ENCODE measurements at places on chromosomes 7 and 10.

DNA sequence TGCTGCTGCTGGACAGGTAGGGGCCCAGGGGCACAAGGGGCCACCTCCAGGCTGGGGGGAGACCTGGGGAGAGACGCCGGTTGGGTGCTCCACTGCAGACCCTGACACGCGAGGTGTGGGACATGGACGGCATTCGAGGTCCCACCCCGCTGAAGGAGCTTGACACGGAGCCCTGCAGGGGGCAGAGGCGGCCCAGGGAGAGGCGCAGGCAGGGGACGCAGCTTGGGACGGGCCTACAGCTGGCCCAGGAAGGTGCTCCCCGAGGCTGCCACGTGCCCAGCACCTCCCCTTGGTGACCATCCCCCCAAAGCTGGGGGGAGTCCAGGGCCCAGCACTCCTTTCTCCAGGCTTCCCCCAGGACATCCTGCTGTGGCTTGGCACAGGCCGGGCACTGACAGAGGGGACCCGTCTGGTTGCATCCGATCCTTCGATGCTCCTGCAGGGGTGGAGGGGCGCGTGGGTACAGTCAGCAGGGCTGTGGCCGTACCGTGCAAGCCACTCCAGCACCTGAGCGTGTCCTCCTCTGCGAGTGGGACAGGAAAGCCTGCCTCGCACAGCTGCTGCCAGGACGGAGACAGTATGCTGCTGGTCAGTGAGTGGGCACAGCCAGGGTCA is 174.4 kb downstream of the ELFN1 start:
- no peak for DNase-seq

- no peak for DNase-seq
These were observed 226.5 kb upstream of the PRSS1 start for GRCh38 chr7:142522735-142523134.

DNA sequence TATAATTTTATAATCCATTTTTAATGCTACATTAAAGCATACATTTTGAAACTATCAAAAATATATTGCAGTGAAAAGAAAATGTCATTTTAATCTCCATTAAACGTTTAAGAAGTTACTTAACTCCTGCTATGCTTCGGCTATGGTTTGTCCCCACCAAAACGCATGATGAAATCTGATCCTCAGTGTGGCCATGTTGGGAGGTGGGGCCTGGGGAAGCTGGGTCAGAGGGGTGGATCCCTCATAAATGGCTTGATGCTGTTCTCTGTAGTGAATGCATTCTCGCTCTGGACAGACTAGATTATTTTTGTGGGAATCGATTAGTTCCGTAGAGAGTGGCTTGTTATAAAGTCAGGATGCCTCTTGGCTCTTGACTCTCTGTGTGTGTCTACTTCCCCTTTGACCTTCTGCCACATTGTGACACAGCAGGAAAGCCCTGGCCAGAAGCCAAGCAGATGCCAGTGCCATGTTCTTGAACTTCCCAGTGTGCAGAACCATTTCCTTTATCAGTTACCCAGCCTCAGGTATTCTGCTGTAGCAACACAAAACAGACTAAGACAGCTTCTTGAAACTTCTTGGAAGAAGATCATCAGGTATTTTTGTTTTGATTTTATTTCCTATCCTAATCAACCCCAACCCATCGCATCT is 77.8 kb downstream of the TCERG1L start:
- DNase-seq = no peak

GRCh38 chr10:91512458-91512857 is 102.3 kb downstream of the HECTD2 start:
- no peak for DNase-seq

GRCh38 chr7:2644562-2645273 is 12.9 kb downstream of the TTYH3 start:
- no peak for DNase-seq

GRCh38 chr7:15168489-15168888 is 265.9 kb upstream of the DGKB start:
- no peak for DNase-seq

GRCh38 chr7:82599895-82600294 is 156.3 kb upstream of the CACNA2D1 start:
- DNase-seq = no peak

- DNase-seq = no peak
These were observed 350.8 kb upstream of the BMPER start for GRCh38 chr7:33554576-33554975.

DNA sequence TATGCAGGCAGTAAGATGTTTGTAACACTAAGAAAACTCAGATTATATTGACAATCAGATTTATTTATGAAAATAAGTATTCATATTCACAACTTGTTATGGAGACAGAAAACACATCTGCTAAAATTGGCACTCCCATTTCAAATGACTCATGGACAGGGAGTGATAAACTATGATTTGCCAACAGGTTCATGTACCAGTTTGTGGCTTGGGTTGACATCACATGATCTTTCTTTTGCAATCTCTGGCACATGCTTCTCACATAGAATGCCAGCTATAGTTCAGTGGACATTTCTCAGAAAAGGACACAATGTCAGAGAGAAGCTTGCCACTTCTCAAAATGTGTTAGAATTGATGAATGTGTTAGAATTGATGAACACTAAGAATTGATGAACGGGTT is 663.2 kb upstream of the ANKRD30A start:
- DNase-seq = no peak

- DNase-seq = no peak
These were observed 170.2 kb upstream of the KLF14 start for GRCh38 chr7:130904031-130904757.

DNA sequence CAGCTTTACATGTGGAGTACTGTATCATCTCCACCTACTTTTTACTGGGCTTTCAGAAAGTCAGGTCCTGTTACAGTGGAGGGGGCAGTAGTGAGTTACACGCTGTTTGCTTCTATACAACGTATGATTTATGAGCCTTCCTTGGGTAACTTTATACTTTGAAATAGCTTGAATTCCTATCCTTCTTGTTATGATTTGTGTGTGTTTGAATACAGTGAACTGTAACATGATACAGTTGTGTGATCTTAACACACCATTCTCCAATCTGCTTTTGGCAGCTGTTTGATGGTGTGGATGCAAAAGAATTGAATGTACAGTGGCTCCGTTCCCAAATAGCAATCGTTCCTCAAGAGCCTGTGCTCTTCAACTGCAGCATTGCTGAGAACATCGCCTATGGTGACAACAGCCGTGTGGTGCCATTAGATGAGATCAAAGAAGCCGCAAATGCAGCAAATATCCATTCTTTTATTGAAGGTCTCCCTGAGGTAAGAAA is 41.7 kb downstream of the SP8 start:
- no peak for DNase-seq

DNA sequence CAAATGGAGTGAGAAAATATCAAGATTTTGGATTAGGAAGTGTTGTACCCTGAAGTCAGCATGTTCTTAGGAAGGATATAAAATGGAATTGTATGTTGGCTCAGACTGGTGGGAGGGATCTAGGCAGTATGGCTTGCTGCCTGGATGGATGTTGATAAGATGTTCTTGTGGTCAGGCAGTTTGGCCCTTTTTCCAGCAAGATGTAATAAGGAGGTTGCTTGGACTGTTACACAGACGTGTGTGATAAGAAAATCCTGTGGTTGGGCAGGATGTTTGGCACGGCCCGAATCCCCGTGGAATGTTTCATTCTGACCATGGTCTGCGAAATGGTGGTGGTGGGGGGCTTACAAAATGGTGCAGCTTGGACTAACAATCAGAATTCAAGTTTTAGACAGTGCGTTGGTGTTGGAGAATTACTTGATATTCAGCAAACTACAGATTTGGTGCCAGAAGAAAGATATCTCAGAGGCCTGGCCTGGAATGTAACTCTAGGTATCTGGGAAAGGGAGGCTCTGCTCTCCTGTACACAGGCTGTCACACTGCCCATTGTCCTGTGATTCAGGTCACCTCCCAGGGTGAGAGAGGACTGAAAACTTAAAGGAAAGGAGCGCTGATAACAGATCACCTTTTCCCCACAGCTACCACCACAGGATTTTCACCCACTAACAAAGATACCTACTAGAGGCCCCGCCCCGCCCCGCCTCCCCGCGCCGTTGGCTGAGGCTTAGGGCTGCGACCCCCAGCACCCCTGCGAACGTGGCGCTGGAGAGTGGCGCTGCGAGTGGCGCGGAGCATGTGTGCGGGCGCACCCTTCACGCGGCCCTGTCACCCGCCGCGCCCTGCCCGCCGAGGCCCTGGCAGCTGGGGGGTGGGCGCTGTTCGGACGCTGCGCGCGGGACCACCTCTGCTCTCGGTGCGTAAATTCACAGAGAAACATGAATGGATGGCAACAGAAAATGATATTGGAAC is 19.3 kb upstream of the ZNF680 start:
- no peak for DNase-seq

- no peak for DNase-seq
These were observed 70.8 kb upstream of the EEPD1 start for GRCh38 chr7:36082216-36082615.

GRCh38 chr7:133364959-133365690 is 112.2 kb downstream of the EXOC4 start:
- no peak for DNase-seq

DNA sequence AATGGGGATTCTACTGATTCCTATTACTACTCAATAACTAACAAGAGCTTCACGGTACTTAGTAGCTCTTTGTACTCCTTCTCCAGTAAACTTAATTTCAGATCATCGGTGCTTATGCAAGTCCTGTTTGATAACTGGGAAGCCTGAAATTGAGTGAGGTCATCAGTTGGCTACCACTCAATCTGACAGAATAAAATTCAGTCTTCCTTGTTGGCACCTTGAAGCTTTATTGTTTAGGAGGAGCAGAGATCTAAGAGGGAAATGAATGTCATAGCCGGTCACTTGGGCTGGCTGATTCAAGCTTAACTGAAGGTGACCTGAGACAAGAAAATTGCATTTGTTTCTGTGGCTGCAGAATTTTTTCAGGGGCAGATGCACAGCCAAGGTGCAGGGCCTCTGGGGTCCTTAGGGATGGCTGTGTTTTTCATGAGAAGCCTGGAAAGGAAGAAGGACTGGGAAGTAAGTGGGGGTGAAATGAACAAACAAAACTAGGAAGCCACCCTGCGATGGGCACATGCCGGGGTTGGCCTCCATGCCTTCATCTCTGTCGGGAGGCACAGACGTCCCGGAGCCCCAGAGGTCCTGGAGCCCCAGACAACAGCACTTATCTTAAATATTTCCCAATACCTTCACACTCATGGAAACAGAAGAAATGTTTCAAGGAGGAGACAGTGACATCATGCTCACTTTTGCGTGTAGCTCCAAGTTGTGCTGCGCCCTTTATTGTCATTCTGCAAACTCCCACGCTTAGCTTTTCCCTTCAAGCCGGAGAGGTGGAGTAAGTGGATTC is 85.0 kb upstream of the KIF5B start:
- no peak for DNase-seq

DNA sequence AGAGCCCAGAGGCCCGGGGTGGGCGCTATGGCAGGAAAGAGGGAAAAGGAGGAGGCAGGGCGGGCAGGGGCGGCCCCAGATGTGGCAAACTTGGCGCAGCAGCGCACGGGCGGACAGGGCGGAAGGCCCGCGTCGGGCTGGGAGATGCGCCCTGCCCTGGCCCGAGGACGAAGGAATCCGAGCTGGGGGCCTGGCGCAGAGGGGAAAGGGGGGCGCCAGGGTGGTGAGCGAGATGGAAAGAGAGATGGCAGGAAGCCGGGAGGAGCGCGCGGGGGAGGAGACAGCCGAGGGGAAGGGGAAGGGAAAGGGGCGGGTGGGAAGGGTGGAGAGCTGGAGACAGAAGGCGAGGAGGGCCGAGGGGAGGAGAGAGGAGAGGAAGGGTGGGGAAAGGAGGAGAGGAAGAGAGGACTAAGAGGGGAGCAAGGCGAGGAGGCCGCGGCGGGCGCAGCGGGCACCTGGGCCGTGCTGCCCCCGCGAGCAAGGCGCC is at the start of gene MARVELD1:
Gene MARVELD1 (plus strand): TSS at position 392 of the 487 bp plus-strand sequence. CDS start 147 bp downstream, outside the sequence.
- no peak for DNase-seq

DNA sequence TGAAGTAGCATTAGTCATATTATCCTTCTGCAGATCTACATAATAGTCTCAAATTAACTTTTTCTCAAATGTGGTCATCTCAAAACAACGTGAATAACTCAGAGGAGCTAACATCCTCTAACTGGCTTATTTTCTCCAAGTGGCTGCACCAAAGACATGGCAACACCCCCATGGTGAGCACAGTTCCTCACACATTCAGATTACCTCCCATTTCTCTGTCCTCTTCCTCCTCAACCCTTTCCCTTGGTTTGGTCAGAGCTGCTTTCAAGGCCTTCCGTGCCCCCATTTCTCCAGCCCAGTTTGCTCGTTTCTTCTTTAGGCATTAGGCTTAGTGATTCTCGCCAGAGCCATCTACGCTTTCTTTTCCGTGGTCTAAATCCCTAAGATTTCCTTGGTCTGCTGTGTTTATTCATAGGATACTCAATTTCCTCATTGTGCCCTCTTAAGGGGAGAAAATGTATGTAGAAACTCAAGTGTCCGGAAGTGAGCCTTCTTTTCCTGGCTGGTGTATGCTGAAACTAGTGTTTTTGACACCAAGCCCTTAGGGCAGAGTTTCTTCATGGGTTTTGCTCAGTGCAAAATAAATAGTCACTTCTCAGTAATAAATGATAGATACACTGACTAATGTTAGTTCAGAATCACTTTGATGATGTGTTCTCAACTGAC is 2.6 kb downstream of the MET start:
- DNase-seq = no peak

GRCh38 chr7:49295146-49295545 is 370.8 kb downstream of the CDC14C start:
- DNase-seq = no peak

DNA sequence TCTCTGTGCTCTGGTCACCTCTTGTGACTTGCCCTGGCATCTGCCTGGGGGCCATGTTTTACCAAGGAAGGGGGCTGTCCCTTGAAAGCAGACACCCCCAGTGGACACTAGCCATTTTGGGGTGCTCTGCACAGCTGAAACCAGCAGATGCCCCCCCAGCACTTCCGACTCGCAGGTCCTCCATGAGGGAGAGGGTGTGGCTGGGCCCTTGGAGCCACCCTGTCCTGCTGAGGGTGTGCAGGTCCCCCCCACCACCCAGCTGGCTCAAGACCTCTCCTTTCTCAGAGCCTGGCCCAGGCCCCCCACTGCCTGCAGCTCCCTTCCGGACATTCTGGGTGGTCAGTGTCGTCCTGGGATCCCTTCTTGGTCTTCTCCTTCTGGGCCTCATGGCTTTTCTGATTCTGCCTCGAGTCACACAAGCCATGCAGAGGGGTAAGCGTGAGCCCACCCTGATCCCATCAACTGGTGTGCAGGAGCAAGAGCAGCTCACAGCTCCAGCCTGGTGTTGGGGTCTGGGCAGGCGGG is 12.3 kb downstream of the SCART1 start:
- no peak for DNase-seq

- DNase-seq = no peak
These were observed 32.0 kb downstream of the C10orf90 start for GRCh38 chr10:126638542-126638941.

GRCh38 chr10:132685101-132685891 is 100.7 kb downstream of the NKX6-2 start:
- DNase-seq = no peak

GRCh38 chr7:130144312-130145171 is 60.7 kb downstream of the TMEM209 start:
- no peak for DNase-seq

- no peak for DNase-seq
These were observed 68.0 kb upstream of the CCNY start for GRCh38 chr10:35268323-35268722.
